Left lung (tissue), 14 donors: ENCODE measurements at places on chromosomes 3 and 15. TPM values are rescaled to one million over a fixed set of nuclear protein-coding genes. Genes with fewer than 3 reads are reported as not detected.

- no peak for DNase-seq
Observed at GRCh38 chr3:168489301-168489700, 393.6 kb upstream of the GOLIM4 start.

DNA sequence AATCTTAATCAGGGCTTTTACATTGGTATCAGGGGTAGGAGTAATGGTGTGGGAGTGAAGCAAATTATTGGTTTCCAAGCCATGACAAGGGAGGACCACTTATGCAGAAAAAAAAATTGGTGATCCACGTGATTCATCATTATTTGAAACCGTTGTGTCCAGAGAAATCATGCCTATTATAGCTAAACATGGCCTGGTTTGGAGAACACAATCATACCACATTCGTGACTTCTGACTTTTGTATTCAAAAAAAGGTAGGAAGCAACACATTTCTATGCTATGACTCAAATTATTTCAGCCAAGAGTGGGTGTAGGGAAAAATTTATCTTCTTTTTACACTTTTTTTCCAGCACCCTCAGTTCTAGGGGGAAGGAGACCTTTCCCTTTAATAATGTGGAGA lies 924.3 kb upstream of the GBE1 start:
- DNase-seq: no peak

DNA sequence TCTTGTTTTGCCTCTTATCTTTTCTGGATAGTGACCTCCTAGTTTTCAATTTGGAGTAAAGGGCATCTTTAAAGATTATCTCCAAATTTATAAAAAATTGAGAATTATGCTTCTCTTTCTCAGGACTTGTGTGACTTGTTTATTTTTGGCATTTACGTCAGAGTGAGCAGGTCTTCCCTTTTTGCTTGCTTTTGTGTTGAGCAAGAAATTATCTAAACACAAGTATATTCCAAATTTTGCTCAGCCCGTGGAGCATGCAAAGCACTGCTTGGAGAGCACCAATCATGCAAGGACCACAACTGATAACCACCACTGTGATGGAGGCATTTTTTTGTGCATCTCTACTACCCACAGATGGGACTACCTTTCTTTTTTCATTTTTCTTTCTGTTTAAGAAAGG lies 7.1 kb downstream of the SLC25A26 start:
- DNase-seq: no peak

- peak; percentile 32 for DNase-seq
Observed at GRCh38 chr15:85751291-85752123, 43.2 kb downstream of the KLHL25 start.

- DNase-seq: peak; percentile 93
Observed at GRCh38 chr15:63043335-63044076, 959 bp downstream of the TPM1 start.

DNA sequence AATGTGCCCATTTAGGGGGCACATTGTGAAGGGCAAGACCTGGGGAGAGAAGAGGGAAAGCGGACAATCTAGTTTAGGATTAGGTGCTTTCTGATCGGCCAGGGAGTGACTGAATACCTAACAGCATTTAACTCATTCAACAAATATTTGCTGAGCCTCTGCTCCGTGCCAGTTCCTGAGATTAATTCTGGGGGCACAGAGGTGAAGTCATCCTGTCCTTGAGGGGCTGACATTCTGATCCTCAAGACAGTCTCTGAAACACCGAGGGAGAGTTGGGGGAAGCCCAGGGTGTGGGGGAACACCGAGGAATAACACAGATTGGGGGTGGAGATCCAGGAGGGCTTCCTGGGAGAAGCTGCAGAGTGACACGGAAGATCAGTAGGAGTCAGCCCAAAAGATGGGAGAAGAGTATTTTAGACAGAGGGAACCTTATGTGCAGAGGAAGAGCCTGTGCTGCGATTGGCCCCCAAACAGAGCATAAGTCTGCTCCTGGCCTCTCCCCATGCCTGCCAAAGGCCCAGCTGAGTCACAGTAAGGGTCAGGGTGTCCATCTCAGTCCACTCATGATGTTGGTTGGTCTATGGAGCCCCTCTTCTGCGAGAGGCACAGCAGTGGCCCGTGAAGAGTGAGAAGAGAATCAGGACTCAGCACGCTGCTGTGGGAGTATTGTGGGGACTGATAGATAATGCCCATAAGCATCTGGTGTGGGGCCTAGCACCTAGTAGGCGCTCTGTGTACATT lies 60.2 kb downstream of the AMOTL2 start:
- no peak for DNase-seq

DNA sequence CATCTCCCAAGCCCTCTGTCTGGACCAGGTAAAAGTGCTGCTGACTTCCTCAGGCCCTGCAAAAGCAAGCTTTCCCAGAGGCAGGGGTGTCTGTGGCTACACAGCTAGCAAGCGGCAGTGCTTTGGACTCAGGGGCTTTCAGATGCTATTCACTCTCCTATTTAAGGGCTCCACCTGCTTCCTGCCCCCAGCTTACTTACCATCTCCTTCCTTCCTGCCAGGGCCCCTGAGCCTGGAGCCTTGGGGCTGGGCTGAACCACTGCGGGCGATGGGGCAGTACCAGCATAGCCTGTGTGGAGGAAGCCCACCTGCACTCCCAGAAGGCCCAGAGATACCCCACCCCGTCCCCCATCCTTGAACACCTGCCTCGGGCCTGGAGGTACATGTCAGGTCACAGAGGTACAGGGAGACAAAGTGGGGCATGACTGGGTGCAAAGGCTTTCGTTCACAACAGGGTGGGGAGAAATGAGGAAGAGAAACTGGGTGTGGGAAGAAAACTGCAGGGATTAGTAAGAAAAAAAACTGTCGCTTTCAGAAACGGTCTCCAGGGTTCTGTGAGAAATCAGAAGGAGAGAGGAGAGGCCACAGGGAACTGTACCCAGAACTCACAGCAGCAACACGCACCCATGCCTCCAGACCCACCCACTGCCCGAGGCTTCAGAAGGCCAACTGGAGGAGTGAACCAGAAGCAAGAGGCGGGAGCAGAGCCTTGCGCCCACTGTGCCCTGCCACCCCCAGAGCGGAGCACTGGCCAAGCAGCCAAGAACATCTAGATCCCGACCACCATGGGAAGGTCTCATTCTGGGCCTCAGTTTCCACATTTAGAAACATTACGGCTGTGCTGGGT lies 49.5 kb downstream of the CCDC12 start:
- peak; percentile 81 for DNase-seq

- DNase-seq: no peak
Observed at GRCh38 chr3:58334506-58334884, 1.8 kb downstream of the PXK start.

DNA sequence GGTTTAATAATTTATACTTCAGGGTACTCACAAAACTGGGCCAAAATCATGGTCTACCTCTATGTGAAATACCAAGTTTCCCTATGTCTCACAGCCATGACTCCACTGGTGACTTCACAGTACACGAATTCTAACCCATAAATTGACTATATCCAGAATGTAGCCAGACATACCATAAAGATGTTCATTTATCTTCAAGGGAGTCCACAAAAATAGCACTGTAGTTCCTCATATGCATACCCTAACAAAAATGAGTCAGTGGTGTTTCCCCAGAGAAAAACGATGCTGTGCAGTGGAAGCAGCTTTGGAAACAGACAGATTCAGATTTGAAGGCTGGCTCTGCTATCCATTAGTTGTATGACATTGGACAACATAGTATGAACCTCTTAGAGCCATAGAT lies 438.8 kb downstream of the FHIT start:
- DNase-seq: no peak

DNA sequence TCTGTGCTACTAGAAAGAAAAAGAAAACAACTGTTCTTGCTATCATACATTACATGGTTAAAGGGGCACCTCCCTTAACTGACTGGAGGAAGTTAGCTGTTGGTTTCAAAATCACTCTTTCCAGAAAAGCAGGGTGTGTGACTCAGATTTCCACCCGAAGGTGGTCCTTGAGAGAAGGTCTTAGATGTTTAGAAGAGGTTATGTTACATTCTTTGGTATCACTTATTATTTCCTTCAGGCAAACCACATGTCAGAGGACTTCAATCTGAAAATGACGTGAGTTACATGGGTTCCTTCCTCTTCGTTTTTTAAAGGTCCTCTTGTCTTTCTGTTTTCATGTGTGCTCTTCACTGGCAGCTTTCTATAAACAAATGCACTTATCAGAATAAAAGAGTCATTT lies 307.9 kb upstream of the CBLB start:
- DNase-seq: no peak

UBA5 gene
- 89.3 TPM for polyA plus RNA-seq
